ENCODE measurements at places on chromosomes 16 and 17. TPM values are rescaled to one million over a fixed set of nuclear protein-coding genes. Genes with fewer than 3 reads are reported as not detected.
A peak's percentile ranks its signal among the peaks of the same experiment; 100 is the strongest.

RCVRN gene
- total RNA-seq: not detected

C1QTNF1 gene
- 3.3 TPM for total RNA-seq

ACE gene
- 0.30 TPM for total RNA-seq

GUCY2D gene
- not detected for total RNA-seq

KRT33A gene
- not detected for total RNA-seq

CCR7 gene
- not detected for total RNA-seq

DNA sequence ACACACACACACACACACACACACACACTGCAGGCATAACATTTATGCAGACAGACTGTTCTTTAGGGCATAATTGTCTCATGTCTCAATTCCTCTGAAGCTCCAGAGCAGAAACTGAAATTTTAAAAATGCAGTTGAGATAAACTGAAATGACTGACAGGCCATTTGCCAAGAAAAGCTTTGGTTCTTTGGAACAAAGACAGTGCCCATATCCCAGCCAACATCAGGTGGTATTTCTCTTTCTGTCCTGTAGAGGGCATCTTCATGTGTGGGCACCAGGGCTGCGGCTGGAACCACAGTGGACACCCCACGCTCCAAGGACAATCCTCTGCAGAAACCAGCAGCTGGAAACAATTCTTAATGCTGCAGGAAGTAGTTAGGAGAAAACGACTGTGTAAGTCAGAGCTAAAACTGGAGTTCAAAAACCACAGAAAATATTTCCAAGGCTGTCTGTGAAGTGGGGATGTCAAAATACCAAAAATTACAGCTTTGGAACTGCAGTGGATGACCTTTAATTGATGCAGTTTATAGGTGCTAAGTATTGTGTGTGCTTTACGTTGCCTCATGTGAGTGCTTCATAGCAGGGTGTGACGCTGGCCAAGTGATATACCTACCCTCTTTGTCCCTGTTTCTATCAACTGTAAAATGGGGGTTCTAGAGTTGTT lies 10.6 kb upstream of the MEFV start:
- no peaks in the 10 kb centered on the region for H3K27me3 ChIP-seq
- no peaks in the 10 kb centered on the region for H3K4me1 ChIP-seq
- peaks cover 26% of the 10 kb centered on the region for H3K36me3 ChIP-seq

DNA sequence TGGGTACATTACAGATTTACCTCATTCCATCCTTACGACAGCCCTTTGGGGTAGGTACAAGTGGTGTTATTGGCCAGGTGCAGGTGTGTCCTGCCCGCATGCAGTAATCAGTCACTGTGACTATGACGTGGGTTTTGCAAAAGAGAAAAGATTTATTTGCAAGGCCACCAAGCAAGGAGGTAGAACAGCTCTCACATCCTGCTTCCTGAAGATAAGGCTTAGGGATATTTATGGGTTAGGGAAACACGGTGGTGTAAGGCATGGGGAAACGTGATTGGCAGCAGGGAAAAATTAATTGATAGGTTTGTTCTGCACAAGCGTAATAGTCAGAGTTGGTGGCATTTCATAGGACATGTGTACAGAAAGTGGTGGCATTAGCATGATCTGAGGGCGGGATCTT lies 214.8 kb downstream of the PARN start:
- H3K4me3 ChIP-seq: no peak overlapping the region
- H3K4me1 ChIP-seq: no peaks in the 10 kb centered on the region

DNA sequence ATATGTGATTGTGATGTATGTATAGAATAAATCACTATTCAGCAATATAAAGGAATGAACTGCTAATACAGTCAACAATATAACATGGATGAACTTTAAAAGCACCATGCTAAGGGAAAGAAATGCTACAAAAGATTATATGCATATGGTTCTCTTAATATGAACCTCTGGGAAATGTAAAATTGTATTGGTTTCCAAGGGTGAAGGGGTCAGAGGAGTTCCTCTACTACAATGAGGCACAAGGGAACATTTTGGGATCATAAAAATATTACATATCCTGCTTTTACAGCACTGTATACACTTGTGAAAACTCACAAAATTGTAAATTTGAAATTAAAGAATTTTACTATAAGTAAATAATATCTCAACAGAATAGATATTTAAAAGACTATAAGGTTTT lies 111.4 kb downstream of the CA10 start:
- peaks cover 67% of the 10 kb centered on the region for H3K27me3 ChIP-seq
- no peak overlapping the region for H3K27ac ChIP-seq
- no peak overlapping the region for H3K4me3 ChIP-seq

DNA sequence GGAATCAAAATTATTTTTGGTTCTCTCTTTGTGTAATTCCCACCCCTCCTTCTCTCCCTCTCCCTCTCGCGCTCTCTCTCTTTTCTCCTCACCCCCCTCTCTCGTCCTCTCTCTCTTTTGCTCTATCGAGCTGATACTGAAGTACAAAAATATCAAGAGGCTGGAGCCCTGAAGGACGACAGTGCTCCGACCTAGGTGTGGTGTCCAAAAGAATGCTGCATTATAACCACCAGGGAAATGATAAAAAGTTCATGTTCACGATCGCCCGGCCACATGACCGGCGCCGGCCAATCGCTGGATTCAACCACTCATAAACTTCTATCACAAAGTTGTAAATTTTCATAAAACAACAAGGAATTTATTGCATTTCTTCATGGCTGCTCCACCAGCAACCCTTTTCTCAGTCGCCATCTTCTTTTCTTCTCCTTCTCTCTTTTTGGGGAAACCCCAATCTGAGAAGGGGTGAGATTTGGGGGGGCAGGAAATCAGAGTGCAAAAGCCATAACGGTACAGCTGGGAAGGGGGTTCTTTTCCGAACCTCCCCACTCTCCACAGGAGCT lies at the start of gene HOXB6:
TSS of gene HOXB6 (minus strand) at position 217 of the 560 bp plus-strand sequence. CDS start 6,836 bp downstream, outside the sequence.
- H3K27me3 ChIP-seq: peaks cover 91% of the 10 kb centered on the region
- H3K4me1 ChIP-seq: peaks cover 5% of the 10 kb centered on the region

DNA sequence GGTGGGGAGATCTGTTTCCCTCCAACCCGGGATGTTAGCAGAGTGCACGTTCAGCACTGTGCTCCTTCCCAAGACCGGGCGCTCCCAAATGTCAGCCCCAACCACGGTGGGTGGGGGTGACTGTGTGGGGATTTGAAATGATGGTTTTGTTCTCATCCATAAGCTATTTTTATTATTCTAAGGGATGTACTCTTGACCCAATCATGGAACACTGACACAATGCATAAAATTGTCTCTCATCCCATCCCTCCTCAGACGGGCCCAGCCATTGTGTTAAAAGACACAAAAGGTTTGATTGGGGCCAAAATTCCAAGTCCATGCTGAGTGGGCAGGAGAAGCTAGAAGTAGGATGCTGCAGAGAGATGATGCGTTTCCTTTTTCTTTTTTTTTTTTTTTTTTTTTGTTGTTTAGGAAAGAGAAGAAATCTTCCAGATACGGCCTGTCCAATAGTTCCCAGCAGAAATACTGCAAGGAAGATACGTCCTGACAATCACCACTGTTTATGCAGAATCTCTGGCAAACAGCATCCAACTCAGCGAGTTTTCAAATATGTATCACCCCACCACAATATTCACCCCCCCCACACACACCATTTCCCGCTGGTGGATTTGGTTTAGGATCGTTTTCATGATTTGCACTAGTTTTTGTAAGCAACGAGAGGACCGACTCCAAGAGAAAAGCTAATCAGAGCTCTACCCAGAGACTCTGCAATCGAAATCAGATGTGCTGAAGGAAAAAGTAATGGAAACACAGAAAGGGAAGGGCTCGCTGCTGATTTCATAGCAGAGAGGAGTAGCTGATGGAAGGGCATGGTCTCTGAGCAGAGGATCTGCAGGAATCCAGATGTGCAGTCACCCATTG lies 163.5 kb upstream of the DYNLRB2 start:
- DNase-seq: no peak
- H3K4me1 ChIP-seq: peaks cover 6% of the 10 kb centered on the region
- H3K27me3 ChIP-seq: no peaks in the 10 kb centered on the region

DNA sequence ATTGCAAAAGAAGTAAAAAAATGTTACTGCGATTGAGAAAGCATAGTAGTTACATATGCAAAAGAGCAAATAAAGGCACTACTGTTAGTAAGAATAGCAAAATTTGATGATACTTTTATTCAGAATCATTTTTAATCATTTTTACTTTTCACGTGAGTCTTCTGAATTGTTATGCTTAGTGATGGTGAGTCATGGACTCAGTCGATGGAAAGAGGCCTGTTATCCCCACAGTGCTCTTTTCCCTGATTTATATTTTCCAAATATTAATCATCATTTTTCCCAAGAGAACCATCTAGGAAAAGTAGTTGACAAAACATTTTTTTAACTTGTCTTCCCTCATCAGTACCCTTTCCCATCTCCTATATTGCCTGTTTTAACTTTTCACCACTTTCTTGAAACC lies 181.1 kb downstream of the CHD9 start:
- peaks cover 6% of the 10 kb centered on the region for H3K4me1 ChIP-seq
- H3K4me3 ChIP-seq: no peak overlapping the region
- H3K36me3 ChIP-seq: peaks cover 83% of the 10 kb centered on the region

DNA sequence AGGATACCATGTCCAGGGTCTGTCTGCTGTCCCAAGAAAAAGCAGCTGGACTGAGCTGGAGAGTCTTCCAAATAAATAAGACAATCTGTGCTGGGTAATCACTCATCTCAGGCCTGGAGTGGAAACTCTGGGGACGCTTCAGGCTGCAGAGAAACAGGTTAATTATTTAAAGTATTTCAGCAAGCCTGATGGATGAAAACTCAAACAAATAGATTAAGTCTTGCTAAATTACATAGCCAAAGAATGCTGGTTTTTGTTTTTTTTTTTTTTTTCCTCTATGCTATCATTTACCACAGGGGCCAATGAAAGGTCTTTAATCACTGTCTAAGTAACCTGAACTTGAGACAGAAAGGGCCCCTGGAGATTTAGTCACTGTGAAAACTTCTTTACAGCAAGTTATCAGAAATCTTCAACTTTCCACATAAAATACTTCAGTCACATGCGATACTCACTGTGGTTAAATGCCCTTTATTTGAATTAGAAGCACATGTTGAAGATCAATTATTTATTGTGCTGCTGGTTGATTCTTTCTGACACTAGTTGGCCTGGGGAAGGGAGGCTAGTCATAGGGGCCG lies 31.0 kb upstream of the KCNJ2 start:
- peaks cover 28% of the 10 kb centered on the region for H3K4me1 ChIP-seq
- no peak for DNase-seq
- peaks cover 6% of the 10 kb centered on the region for H3K36me3 ChIP-seq

- H3K27ac ChIP-seq: no peak overlapping the region
- no peak overlapping the region for H3K4me3 ChIP-seq
- DNase-seq: no peak
- no peaks in the 10 kb centered on the region for H3K4me1 ChIP-seq
- no peaks in the 10 kb centered on the region for H3K36me3 ChIP-seq
- H3K27me3 ChIP-seq: no peaks in the 10 kb centered on the region
These were observed 36.4 kb upstream of the GRIN2A start for GRCh38 chr16:10218490-10219206.

- H3K4me3 ChIP-seq: no peak overlapping the region
- peak overlapping the region; percentile 36 for H3K27ac ChIP-seq
- peaks cover 13% of the 10 kb centered on the region for H3K4me1 ChIP-seq
- peaks cover 22% of the 10 kb centered on the region for H3K36me3 ChIP-seq
- H3K27me3 ChIP-seq: no peaks in the 10 kb centered on the region
- DNase-seq: peak; percentile 39
These were observed 65.2 kb downstream of the PIPOX start for GRCh38 chr17:29107933-29108822.

DNA sequence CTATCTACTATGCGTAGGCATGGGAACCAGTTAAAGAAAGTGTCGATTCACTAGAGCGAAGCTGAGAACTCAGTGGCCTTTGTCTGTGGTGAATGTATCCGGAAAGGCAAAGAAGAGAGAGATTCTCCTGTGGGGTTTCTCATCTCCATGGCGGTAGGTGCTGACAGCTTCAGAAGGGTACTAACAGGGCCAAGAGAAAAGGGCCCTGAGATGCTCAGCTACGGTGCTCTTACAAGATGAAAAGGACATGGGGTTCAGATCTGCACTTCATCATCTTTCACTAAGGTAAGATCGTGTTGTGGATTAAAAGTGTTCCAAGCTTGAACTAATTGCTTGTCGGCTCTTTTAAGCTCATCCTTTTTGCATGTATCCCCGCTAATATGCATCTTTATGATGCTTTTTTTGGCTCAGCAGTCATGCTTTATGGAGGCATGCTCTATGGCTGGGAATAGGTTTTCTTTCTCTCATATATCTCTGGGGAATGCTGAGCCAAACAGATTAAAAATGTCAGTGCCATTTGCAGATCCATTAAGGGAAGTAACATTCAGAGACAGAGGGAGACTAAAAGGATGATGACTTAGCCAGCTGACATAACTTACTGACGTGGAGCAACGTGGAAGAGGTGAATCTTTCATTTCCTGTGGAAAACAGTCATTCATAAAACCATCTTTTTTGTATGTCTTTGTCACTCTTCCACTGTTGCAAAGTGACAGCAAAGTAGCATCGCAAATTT lies 29.9 kb downstream of the KCNJ16 start:
- no peak overlapping the region for H3K27ac ChIP-seq
- no peaks in the 10 kb centered on the region for H3K36me3 ChIP-seq
- H3K27me3 ChIP-seq: no peaks in the 10 kb centered on the region
- no peak overlapping the region for H3K4me3 ChIP-seq
- DNase-seq: no peak

DNA sequence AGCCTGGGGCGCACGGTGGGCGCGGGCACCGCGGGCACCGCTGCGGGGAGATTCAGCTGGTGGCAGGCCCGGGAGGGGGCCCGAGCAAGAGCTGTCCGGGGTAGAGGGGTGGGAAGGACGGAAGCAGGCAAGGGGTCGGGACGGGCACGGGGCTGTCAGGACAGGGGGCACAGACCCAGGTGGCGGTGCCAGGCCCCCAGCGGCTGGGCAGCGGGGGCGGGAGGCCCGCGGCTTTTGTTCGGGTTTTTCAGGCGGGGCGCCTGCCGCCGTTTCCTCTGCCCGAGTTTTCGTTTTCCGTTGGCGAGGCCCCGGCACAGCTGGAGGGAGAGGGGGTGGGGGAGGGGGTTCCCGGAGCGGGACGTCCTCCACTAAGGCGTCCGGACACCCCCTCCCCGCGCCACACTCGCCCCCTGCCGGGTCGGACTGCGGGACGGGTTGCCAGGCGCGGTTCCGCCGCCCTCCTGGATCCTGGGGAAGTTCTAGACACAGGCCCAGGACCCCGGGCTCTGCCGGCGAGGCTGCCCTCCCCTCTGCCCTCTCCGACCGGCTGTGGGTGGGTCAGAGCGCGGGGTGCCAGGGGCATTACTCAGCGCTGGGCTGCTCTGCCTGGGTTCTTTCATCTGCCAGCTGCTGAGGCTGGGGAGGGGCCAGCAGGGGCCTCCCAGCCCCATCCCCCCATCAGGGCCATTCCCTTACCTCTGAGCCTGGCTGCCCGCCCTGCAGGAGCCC lies 543 bp downstream of the ARHGAP23 start:
- no peaks in the 10 kb centered on the region for H3K27me3 ChIP-seq
- H3K27ac ChIP-seq: no peak overlapping the region
- peak overlapping the region; percentile 59 for H3K4me3 ChIP-seq
- H3K4me1 ChIP-seq: peaks cover 15% of the 10 kb centered on the region
- peak; percentile 42 for DNase-seq

DNA sequence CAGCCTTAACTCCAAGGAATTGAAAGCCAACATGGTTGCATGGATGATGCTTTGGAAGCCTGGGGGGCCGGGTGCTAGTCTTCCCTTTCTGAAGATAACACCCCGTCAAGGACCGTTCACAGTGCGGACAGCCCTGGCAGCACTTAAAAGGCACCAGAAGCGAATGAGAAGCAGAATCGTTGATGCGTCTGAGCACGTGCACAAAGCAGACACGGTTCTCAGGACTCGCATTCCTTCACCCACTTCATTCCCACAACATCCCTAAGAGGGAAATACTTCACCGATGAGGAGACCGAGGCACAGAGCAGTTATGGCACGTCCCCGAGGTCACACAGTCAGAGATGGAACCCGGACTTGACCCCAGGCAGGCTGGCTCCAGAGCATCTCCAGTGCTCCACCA lies 14.2 kb downstream of the TRPV1 start:
- H3K4me1 ChIP-seq: no peaks in the 10 kb centered on the region
- H3K27ac ChIP-seq: no peak overlapping the region
- no peaks in the 10 kb centered on the region for H3K27me3 ChIP-seq
- DNase-seq: no peak
- H3K36me3 ChIP-seq: peaks cover under 1% of the 10 kb centered on the region
- H3K4me3 ChIP-seq: no peak overlapping the region
